Urinary bladder (tissue), 4 donors: ENCODE measurements at places on chromosomes 3 and 15. TPM values are rescaled to one million over a fixed set of nuclear protein-coding genes. Genes with fewer than 3 reads are reported as not detected.

DNA sequence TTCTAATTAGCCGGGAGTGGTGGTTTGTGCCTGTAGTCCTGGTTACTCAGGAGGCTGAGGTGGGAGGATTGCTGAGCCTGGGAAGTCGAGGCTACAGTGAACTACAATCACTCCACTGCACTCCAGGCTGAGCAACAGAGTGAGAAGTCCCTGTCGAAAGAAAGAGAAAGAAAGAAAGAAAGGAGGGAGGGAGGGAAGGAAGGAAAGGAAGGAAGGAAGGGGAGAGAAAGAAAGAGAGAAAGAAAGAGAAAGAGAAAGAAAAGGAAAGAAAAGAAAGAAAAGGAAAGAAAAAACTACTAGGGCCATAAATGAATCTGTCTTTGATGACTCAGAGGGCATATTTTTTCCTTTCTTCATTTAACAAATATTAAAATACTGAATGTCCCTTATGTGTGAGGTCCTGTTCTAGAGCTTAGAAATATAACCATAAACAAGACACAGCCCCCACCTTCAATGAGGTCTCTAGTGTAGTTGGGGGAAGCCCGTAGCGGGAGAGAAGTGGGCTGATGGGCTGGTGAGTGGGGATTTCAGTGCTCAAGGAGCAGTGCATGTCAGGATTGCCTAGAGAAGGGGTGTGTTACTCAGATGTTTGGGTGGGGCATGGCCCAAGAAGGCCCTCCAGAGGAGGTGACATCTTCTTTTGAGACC lies 35.2 kb upstream of the PIAS1 start:
- no peak for DNase-seq

DNA sequence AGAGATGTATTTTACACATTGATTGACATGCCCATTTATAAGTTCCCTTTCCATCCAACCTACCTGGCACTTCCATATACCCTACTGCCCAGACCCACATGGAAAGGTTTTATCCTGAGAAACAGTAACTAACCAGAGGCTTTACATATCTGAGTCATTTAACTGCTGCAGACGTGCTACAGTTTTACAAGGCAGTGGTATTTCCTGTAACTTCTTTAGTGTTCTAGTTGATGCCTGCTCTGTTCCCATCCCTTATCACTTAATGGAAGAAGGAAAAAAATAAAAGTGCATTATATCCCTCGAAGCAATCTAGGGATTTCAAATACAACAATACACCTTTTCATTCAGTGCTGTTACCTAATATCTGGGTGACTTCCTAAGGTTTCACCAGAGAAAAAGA lies 107.1 kb downstream of the TMCO5A start:
- DNase-seq: peak; percentile 11

The ZBTB20 gene
- 99.9 TPM for total RNA-seq

The IL16 gene
- 10.6 TPM for total RNA-seq

- no peak for DNase-seq
These were observed 47.3 kb downstream of the P3H2 start for GRCh38 chr3:190073264-190074008.

DNA sequence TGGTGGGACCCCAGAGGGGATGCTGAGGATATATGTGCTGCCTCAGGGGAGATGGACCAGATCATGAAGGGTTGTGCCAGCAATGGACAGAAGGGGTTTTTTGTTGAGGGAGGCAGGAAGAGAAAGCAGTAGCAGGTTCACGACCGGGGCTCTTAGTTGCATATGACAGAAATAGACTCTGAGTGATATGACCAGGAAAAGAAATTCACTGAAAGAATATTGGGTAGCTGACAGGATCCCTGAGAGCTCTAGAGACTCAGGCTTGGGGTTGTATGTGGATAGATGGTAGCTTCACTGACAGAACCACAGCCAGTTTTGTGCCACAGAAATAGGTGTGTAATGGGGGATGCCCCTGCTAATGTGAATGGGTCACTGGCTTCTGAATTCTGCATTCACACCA lies 241.6 kb downstream of the ZNF621 start:
- DNase-seq: no peak

- DNase-seq: no peak
These were observed 223.3 kb downstream of the FOXP1 start for GRCh38 chr3:71360180-71360579.

The TXNRD3 gene
- 17.8 TPM for total RNA-seq

The GOLGA6A gene
- not detected for total RNA-seq

DNA sequence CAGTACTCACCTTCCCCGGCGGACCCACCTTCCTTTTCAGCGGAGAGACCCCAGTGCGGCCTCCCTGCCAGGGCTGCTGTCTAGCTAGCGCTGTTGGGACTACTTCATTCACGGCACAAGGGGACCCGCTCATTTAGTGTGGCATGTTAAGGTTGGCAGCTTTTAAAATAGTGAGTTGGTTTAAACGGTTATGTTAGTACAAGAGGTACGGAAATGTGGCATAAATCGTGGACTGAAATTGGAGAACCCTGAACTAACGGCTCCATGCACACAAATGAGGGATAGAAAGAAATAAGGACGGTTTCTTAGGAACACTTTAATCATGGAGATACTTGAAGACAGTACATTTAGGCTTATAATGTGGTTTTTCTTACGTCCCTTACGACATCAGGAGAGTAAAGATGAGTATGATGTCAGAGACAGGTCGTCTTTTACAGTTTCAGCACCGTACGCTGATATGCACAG lies 752 bp downstream of the CEP63 start:
- DNase-seq: no peak

DNA sequence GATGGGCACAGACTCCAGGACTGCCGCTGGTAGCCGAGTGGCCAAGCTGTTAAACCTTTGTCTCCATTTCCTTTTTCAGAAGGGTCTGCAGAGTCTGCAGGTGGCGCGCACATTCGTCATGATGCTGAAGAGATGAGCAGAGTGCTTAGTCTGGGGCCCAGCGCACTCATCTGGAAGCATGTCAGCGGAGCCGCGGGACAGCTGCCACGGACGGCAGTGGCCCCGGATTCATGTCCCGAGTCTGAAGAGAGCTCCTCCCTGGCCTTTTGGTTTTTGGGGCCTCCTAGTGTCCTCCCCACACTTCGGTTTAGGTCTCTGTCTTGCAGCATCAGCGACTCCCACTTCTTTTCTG lies 42.6 kb downstream of the KLHL25 start:
- DNase-seq: no peak

DNA sequence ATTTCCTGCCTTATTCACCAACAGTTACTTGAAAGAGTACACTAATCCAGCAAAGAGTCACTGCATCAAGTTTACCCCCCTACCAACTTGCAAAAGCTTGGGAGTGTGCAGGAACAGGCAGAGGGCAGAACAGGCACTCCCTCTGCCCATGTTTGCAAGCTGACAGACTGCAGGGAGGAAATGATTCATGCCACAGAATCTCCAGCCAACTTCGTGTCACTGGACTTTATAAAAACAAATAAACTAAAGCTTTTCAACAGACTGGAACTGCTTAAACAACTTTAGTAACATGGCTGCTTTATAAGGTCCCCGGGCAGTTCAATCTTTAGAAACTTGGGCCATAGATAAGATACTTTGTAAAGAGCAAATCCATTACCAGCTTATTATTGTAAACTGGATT lies 129.5 kb downstream of the THRB start:
- DNase-seq: peak; percentile 46

The GNAI2 gene
- total RNA-seq: 96.3 TPM

The PEX5L gene
- 0.11 TPM for total RNA-seq

DNA sequence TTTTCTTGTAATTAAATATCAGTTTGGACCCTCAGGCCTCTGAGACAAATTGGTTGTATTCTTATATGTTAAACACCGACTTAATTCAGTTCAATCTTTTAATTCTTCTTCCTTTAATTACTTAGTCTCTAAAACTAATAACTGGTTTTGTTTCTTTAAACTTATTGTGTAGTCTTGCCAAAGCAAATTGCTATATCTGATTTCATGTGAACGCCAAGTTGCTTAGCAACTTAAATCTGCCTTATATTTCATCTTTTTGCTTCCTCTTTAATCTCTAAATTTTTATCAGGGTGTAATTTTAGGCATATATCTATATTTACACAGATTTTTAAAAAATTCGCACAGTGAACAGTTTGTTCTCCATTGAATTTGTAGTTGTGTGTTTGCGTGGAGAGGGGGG lies 82.2 kb downstream of the CADM2 start:
- DNase-seq: no peak

The ALS2CL gene
- total RNA-seq: 10.4 TPM

DNA sequence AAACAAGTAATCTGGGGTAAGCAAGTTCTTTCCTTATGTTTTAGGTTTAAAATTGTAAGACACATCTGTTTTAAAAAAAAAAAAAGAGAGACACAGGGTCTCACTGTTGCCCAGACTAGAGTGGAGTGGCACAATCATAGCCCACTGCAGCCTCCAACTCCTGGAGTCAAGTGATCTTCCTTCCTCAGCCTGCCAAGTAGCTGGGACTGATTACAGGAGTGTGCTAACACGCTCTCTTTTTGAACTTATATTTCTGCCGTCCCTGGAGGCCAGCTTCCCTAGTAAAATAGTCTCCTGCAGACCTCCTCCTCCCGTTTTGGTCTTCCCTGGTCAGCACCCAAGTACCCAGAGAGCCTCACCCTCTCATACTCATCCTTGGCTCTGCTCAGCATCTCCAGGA lies 35.5 kb downstream of the DCP1A start:
- DNase-seq: no peak

- DNase-seq: no peak
These were observed 29.5 kb downstream of the CD80 start for GRCh38 chr3:119529883-119530282.

- no peak for DNase-seq
These were observed 67.4 kb upstream of the FOXB1 start for GRCh38 chr15:59936741-59937140.

DNA sequence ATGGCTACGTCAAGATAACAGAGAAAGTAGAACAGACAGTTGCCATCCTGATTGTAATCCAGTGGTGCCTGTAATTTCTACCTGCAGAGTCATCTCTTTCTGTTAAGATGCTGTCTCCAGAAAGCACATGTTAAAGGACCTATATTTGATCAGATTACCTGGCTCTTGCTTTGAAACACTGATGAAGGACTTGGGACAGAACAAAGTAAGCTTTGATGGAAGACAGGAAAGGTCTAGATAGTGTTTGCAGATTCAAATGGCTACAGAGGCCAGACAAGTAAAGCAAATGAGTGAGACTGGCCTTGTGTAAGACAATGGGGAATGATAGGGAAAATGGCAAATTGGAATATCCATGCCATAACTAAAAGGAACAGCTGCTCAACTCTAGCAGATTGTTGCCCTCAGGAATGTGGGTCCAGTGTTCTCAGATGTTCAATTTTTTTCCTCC lies 1.8 kb upstream of the GSK3B start:
- no peak for DNase-seq

- no peak for DNase-seq
These were observed 9.8 kb downstream of the CCR5AS start for GRCh38 chr3:46397111-46397510.

The ACP3 gene
- total RNA-seq: 3.2 TPM

The TGM5 gene
- total RNA-seq: 0.26 TPM

The DPPA4 gene
- 0.16 TPM for total RNA-seq

The DLEC1 gene
- 0.42 TPM for total RNA-seq

DNA sequence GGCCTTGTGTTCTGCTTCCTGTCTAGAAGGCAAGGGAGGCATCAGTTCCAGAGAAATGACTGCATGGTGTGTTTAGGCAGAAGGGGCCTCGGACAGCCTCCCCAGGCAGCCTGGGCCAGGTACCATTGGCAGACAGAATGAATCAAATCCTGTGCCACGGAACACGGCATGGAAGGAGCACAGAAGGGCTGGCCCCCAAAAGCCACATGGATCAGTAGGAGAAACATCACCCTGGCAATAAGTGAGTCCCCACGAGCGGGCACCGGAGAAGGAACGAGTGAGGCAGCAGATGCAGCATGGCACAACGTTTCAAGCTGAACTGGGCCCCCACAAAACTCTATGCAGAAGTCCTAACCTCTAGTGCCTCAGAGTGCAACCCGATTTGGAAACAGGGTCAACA lies 223.2 kb downstream of the ADAMTS17 start:
- no peak for DNase-seq

DNA sequence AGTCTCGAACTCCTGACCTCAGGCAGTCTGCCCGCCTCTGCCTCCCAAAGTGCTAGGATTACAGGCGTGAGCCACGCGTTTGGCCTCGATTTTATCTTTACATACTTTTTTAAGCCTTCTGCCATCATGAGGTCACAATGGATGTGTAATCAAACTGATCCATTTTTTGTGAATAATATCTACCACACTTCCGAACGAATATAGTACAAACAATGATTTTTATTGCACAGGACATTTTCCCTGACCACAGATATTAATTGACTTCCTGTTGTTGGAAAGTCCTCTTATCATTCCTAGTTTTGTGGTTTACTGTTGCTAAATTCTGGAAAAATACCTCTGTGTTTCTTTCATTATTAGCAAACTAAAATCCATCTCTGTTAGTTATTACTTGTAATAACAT lies 68.9 kb downstream of the MINDY2 start:
- no peak for DNase-seq

The CAPN7 gene
- 87.7 TPM for total RNA-seq

The CPA3 gene
- total RNA-seq: 93.3 TPM

The ABHD10 gene
- 62.3 TPM for total RNA-seq

DNA sequence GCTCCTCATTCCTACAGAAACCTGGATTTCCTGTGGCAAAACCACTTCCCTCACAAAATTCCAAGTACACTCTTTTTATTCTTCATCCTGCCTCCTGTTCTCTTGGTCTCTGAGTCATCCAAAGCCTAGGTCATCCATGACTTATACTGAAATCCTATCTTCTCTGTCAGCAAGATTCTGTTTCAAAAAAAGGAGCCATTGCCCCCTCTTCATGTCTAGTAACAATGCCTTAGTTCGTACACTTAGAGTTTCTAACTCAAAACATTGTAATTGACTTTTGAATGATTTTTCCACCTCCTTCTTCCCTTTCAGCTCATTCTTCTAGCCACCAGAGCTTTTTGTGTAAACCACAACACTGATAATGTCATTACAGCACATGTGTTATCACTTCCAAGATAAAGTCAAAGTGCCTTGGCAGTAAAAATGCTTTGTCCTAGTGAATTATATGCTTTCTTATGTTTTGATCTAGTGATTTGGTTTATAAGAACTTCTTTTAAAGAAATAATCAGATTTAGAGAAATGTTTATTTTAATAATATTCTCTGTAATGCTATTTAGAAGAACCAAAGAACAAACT lies 256.5 kb upstream of the NECTIN3 start:
- DNase-seq: no peak

- no peak for DNase-seq
These were observed 257.8 kb downstream of the PLCL2 start for GRCh38 chr3:17142516-17142915.

- no peak for DNase-seq
These were observed 22.5 kb downstream of the CCR4 start for GRCh38 chr3:32973982-32974381.

- no peak for DNase-seq
These were observed 60.7 kb downstream of the CACNA1D start for GRCh38 chr3:53555068-53555588.
